Tibial nerve (tissue), 4 donors: ENCODE measurements at places on chromosomes 16 and 17. TPM values are rescaled to one million over a fixed set of nuclear protein-coding genes. Genes with fewer than 3 reads are reported as not detected.

The C17orf100 gene
- total RNA-seq = not detected

The SPG7 gene
- 134 TPM for total RNA-seq

DNA sequence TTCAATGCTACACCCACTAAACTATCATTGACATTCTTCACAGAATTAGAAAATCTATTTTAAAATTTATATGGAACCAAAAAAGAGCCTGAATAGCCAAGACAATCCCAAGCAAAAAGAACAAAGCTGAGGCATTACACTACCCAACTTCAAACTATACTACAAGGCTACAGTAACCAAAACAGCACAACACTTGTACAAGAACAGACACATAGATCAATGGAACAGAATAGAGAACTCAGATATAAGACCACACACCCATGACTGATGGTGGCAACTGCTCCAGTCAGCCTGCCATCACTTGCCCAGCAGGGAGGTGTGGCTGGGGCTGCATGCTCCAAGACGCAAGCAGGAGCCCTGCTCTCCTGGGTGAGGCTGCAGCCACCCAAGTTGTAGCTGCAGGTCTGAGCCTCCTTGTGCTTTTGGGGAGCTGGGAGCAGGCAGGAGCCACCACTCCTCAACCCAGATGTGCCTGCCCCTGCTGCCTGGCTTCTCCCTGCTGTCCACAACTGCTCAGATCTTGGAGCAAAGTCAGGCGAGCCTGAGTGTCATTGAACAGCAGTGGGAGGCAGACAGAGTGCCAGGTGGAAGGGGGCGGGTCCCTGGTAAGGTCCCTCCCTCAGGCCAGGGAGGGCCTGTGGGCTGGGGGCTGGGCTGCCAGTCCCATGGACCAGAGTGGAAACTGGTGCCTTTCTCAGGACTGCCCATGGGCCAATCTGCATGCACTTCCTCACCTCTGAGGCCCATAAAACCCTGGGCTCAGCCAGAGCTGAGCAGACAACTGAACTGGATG is 24.7 kb downstream of the SSH2 start:
- no peak overlapping the region for H3K27ac ChIP-seq
- no peaks in the 10 kb centered on the region for H3K36me3 ChIP-seq
- H3K27me3 ChIP-seq = no peaks in the 10 kb centered on the region
- no peaks in the 10 kb centered on the region for H3K4me1 ChIP-seq

DNA sequence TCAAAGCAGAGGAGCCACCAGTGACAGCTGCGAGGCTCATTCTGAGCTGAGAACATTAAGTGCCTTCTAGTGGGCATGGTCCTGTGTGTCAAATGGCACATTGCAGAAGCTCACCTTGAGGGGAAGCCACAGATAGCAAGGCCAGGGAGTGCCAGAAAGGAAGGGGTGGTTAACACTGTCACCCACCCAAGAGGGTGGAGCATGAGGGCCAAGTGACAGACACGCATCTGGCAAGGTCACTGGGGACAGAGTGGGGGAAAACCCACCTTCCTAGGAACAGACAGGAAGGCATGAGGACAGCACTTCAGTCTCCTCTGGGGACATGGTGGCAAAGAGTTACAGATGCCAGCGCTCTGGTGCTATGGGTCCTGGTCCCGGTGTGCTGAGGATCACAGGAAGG is 22.1 kb downstream of the NUBP1 start:
- H3K36me3 ChIP-seq = peaks cover 2% of the 10 kb centered on the region
- H3K4me1 ChIP-seq = no peaks in the 10 kb centered on the region
- no peak for DNase-seq
- H3K4me3 ChIP-seq = no peak overlapping the region
- no peak overlapping the region for H3K27ac ChIP-seq

- H3K27ac ChIP-seq = no peak overlapping the region
- no peak overlapping the region for H3K4me3 ChIP-seq
- no peaks in the 10 kb centered on the region for H3K27me3 ChIP-seq
- DNase-seq = no peak
Measured at GRCh38 chr17:76293106-76293505, 15.0 kb downstream of the QRICH2 start.

DNA sequence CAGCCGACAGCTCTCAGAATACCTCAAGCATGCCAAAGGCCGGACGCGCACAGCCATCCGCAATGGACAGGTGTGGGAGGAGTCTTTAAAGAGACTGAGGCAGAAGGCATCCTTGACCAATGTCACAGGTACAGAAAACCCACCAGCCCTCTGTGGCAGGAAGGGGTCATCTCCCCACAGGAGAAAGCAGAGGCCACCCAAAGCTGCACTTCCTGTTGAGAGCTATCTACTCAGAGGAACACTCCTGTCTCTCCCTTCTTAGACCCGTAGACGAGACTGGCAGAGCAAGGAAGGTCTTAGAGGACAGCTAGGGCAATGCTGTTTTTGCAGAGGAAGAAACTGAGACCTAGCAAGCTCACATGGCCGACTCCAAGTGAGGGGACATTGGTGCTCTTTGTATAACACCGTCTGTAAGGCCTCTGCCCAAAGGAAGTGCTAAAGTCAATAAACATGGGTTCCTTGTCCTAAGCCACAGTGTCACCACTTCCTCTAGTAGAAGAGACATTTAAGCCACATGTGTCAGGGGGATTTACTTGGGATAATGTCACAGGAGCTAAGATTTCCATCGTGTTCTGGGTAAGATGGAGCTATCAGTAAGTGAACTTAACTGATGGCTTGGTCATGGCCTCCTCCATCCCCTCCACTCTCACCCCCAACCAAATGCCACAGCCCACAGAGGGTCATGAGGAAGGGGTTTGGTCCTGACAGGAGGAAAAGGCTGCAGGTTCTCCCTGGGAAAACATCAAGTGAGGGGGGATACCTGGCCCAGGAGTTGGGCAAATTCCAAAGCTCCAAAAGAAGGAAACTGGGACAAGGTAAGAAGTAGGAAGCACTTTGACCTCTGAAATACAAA is 9.4 kb downstream of the LPO start:
- no peak overlapping the region for H3K27ac ChIP-seq
- H3K4me1 ChIP-seq = no peaks in the 10 kb centered on the region
- H3K36me3 ChIP-seq = no peaks in the 10 kb centered on the region
- H3K27me3 ChIP-seq = no peaks in the 10 kb centered on the region

GRCh38 chr16:88463411-88463810 is 10.3 kb downstream of the ZFPM1 start:
- no peak overlapping the region for H3K27ac ChIP-seq
- no peaks in the 10 kb centered on the region for H3K27me3 ChIP-seq
- no peaks in the 10 kb centered on the region for H3K36me3 ChIP-seq
- H3K4me3 ChIP-seq = no peak overlapping the region
- H3K4me1 ChIP-seq = no peaks in the 10 kb centered on the region
- no peak for DNase-seq
